ENCODE measurements at places on chromosomes 3 and 15.

GRCh38 chr15:91549581-91549980 lies 303.9 kb upstream of the SLCO3A1 start:
- no peak for DNase-seq

GRCh38 chr3:12590096-12590495 lies 33.2 kb downstream of the MKRN2 start:
- DNase-seq = no peak

GRCh38 chr15:75249726-75250125 lies 8.4 kb upstream of the GOLGA6C start:
- DNase-seq = no peak

- no peak for DNase-seq
These were observed 55.3 kb downstream of the ARHGAP31 start for GRCh38 chr3:119349354-119350041.

DNA sequence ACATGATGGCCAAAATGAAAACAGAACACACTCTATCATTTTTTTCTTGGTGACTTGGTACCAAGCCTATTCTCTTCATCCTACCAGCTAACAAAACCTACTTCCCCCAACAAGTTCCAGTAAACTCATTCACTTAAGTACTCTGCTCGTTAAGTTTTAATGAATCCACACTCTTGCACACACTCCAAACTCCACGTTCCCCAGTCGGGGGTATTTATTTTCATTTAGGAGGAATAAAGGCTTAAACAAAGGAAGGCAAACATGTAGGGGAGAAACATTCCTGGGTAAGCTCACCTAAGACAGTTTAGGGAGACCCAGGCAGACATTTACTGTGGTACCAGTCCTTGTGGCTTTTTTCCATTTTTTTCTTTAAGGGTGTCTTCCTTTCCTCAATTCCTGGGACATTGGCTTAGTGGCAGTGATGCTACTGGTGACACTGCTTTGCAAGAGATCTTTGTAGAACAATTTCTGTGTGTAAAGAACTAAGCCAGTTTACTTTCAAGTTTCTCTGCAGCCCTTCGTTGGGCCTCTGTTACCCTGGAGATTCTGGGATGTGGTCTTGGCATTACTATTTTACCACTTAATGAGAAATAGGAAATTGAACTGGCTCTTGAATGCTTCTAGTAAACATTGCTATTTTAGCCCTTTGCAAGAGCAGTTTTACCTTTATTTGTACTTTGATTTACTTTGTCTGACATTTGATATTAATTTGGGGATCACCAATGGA lies 117.3 kb upstream of the C15orf61 start:
- no peak for DNase-seq

- no peak for DNase-seq
These were observed 202.7 kb downstream of the TNIK start for GRCh38 chr3:171257251-171258203.

DNA sequence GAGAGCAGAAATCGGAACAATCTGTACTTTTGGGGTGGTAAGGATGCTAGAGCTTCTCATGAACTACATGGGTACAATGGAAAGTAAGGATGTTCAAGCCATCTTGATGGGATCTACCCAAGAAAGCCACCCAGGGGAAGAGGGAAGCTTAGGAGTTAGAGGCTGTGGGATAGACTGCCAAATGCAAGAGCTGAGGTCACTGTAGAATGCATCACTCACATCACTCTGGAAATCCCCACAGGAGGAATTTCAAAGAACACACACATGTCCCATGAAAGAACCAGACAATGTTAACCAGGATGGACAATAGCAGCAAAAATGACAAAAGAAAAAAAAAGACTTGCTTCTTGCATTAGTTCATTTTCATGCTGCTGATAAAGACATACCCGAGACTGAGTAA lies 32.8 kb upstream of the UBE2E2 start:
- no peak for DNase-seq

All from activated effector memory CD4-positive, alpha-beta T cell treated with anti-CD3 and anti-CD28 coated beads, Interleukin-2, amount 50 U/mL, for 16 hours (primary cell).